ENCODE measurements at places on chromosomes 6 and 20. TPM values are rescaled to one million over a fixed set of nuclear protein-coding genes. Genes with fewer than 3 reads are reported as not detected.
A peak's percentile ranks its signal among the peaks of the same experiment; 100 is the strongest.

GRCh38 chr20:38673725-38674091 lies 50.6 kb upstream of the SLC32A1 start:
- no peak overlapping the region for H3K27ac ChIP-seq
- peaks cover 10% of the 10 kb centered on the region for H3K4me1 ChIP-seq
- peaks cover 9% of the 10 kb centered on the region for H3K27me3 ChIP-seq

DNA sequence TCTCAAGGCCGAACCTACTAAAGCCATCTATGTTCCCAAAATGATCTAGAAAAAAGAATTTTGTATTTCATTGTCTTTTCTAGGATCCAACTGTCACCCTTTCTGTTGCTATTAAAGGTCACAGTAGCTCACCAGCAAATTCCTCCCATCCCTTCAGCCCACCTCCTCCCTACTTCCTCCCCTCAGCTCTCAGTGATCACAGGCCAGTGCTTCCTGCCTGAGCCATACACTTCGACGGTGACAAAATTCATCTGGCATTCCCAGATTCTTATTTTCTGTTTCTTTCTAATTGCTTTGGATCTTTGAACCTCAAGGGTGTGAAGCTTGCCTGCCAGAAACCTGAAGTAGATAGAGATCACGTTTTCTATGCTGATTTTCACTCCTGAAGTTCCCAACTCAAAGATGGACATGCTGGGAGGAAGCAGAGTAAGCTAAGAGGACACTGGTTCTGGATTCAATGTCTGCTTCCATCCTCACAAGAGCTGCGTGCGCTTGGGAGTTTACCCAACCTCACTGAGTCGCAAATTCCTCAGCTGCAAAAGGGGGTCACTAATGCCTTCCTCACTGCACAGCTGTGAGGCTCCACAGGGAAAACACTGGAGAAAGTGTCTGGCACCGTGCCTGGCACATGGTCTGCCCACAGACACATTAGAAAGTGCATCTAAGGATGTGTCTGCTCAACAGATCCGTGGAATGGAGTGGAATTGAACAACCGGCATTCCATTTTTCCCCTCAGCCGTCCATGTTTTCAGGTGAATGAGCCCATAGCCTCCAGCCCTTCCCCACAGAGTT lies 34.5 kb downstream of the MDGA1 start:
- no peaks in the 10 kb centered on the region for H3K4me1 ChIP-seq
- no peak for DNase-seq
- no peak overlapping the region for H3K4me3 ChIP-seq
- H3K27ac ChIP-seq: no peak overlapping the region
- H3K36me3 ChIP-seq: no peaks in the 10 kb centered on the region

GRCh38 chr6:151323791-151324487 lies 67.4 kb downstream of the ZBTB2 start:
- no peak overlapping the region for H3K4me3 ChIP-seq
- H3K4me1 ChIP-seq: peaks cover 16% of the 10 kb centered on the region
- H3K27ac ChIP-seq: peak overlapping the region; percentile 16
- H3K27me3 ChIP-seq: no peaks in the 10 kb centered on the region

The TBXT gene
- total RNA-seq: not detected

The NMBR gene
- not detected for total RNA-seq

The SLPI gene
- 52.4 TPM for total RNA-seq

The TRIM39 gene
- total RNA-seq: 24.8 TPM
